ENCODE measurements at places on chromosomes 4 and X.

GRCh38 chrX:15564981-15565579 lies 35.7 kb downstream of the ACE2 start:
- peak; percentile 9 for DNase-seq

GRCh38 chr4:87108142-87108546 lies 112.3 kb downstream of the KLHL8 start:
- DNase-seq: peak; percentile 63

- DNase-seq: no peak
These were observed 58.9 kb upstream of the NFKB1 start for GRCh38 chr4:102441978-102442911.

DNA sequence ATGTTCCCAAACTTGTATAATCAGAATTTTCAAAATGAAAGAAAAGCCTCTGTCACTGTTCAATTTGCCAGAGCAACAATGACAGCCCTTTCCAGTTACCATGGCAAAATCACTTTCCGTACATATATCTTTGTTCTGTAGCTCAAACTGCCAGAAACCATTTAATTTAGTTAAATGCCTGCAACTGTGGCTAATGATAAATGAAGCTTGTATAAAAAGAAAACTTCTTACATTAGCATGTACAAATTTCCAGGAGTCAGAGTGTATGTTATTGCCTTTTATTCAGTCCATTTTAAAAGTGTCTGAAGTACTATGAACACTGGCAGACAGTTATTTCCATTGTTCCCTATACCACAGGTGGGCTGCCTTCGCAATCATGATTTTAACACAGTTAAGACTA lies 30.3 kb downstream of the ARAP2 start:
- DNase-seq: no peak

GRCh38 chr4:2691952-2692435 lies 64.1 kb downstream of the TNIP2 start:
- DNase-seq: no peak

DNA sequence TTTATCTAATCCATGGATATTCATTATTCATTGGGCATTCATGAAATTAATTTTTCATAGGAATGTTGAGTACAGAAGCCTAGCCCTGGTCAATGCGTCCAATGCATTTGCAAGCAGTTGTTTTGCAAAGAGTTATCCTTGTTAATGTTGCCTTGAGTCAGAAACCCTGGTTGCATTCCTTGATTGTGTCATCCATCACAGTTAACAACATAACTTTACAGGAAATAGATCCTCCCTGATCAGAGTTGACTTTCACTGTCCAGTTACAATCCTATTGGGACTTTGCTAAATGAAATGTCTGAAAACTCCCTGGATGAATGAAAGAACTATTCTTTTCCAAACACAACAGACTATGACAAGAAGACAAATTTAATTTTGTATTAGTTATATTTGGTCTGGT lies 924.3 kb upstream of the SLIT2 start:
- DNase-seq: no peak

DNA sequence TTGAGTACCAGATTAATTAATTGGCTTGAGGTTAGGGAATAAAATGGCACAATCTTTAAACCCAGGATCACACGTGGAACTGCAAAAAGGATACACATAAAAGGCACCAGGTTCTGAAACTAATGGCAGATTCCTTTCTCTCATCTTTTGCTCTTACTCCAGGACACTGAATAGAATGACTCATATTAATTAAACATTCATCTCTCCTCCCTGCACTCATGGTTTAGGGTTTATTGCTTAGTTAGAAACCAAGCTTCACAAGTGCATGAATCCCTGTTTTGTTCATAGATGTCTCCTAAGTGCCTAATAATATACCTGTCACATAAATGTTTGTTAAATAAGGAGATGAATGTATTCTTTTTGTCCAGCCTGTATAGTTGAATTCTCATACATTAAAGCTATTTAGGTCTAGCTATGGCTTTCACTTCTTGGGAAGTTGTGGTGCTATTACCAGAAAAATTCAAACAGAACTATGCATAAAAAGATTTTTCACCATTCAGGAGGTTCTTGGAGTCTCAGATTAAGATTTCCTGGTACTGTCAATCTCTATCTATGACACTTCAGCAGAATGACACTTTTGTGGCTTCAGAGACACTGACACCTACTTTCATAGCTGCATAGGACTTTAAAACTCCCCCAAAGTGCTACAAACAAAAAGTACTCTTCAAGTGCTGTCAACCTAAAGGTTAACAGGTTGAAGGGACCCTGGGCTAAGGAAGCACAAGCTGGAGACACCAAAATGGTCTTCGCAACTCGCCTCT lies 7.4 kb downstream of the CORIN start:
- no peak for DNase-seq

GRCh38 chrX:47633689-47634590 lies 4.2 kb upstream of the CFP start:
- no peak for DNase-seq

- no peak for DNase-seq
These were observed 60.9 kb downstream of the RTL9 start for GRCh38 chrX:110419512-110419911.

GRCh38 chr4:133147286-133147821 lies 1.7 kb upstream of the PCDH10 start:
- no peak for DNase-seq

- no peak for DNase-seq
These were observed 60.8 kb downstream of the PPM1K start for GRCh38 chr4:88223516-88223915.

DNA sequence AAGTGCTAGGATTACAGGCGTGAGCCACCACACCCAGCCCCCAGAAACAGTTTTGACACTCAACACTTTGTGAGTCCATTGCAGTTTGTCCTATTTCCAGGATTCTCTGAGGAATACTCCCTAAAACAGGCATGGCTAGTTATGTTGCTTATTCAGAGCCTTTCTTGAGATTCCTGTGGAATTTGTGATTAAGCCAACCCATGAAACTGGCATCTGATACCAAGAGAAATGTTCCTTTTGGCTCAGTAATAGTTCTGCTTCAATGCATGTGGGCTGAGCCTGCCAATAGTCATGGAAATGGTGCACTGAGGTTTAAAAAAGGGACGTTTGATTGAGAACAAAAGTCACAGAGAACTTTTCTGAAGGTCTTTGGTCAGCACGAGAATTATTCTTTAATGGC lies 241.7 kb downstream of the PPP1R2C start:
- DNase-seq: no peak

DNA sequence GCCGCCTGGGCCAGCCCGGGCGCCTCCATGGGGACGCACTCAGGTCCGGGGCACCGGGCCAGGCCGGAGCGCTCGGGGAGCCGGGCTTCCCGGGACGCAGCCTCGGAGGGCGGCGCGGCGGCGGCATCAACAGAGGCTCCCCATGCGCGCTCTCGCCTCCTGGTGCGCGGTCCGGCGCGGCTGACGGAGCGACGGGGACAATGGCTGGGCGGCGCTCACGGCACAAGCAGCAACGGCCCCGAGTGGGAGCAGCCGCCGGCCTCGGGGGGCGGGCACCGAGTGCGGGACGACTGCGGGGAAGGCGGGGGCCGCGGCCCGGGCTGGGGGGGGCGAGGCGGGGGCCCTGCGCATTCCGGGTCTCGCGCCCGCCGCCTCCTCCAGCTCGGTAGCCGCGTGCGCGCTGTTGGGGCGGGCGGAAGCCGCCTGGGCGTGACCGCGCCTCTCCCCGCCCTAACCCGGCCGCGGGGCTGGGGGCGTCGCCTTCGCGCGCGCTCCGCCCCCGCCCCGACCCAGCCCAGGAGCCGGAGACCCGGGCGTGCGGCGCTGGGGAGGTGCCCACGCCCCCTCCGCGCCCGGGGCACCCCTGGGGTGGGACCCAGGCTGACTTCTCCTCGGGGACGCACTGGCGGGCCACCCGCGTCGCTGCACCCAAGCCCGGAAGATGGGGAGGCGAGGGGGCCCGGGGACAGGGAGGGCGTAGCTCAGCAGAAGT lies at the start of gene PRKX:
PRKX (minus strand) TSS at position 425 of the 712 bp plus-strand sequence; CDS start at position 29, 396 bp downstream.
- DNase-seq: no peak

- DNase-seq: no peak
These were observed 61.0 kb downstream of the BEX3 start for GRCh38 chrX:103437147-103437873.

GRCh38 chrX:2497961-2498780 lies 2.6 kb downstream of the DHRSX start:
- DNase-seq: no peak

DNA sequence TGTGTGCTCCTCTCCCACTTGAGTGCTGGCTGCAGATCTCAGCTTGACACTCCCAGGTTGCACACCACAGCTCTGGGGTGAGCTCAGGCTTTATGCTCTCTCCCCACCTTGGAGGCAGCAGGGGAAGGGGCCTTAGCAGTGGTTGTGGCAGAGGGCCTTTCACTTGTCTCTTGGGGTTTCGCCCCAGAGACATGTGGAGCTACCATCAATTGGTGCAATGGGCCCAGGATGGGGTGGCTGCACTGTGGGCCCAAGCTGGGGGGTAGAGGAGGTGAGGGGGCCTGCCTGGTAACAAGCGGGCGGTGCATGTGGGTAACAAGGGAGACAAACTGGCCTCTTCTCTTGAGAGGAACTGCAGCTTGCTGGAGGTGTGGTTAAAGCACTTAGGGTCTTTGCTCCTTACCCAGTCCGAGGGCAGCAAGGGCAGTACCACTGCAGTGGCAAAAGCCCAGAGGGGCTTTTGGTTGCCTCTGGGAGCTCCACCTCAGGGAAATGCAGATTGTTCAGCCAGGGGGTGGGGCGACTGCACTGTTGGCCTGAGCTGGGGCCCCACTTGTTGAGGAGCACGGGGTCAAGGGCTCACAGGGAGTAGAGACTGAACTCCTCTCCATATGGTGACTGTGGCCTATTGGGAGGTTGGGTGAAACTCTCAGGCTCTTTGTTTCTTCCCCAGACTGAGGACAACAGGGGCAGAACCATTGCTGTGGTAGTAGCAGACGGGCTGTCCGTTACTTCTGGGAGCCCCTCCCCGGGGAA lies 30.5 kb upstream of the OR13H1 start:
- no peak for DNase-seq

Measured in fibroblast of skin of left quadriceps (primary cell).